Astrocyte (in vitro differentiated cells and primary cell): ENCODE measurements at places on chromosomes 1 and 21. TPM values are rescaled to one million over a fixed set of nuclear protein-coding genes. Genes with fewer than 3 reads are reported as not detected.

DNA sequence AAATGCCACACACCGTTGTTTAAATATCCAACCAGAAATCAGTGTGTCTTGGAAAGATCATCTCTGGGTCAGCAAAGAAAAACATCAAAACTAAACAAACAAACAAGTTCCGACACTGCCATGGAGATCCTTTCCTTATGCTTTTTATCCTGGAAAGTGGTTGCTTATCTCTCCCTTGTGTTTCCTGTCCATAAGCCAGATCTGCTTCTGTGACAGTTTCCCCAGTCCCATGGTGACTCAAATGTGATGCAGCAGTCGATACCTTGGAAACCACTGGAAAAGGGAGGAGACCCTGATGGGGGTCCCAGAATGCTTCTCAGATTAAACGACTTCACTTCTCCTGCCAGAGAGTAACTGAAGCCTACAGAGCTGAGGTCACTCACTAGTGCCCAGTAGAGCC is 94.7 kb downstream of the DMRTA2 start:
- peaks cover 9% of the 10 kb centered on the region for H3K27me3 ChIP-seq
- H3K36me3 ChIP-seq: no peaks in the 10 kb centered on the region
- no peaks in the 10 kb centered on the region for H3K4me1 ChIP-seq
- no peak overlapping the region for H3K4me3 ChIP-seq

DNA sequence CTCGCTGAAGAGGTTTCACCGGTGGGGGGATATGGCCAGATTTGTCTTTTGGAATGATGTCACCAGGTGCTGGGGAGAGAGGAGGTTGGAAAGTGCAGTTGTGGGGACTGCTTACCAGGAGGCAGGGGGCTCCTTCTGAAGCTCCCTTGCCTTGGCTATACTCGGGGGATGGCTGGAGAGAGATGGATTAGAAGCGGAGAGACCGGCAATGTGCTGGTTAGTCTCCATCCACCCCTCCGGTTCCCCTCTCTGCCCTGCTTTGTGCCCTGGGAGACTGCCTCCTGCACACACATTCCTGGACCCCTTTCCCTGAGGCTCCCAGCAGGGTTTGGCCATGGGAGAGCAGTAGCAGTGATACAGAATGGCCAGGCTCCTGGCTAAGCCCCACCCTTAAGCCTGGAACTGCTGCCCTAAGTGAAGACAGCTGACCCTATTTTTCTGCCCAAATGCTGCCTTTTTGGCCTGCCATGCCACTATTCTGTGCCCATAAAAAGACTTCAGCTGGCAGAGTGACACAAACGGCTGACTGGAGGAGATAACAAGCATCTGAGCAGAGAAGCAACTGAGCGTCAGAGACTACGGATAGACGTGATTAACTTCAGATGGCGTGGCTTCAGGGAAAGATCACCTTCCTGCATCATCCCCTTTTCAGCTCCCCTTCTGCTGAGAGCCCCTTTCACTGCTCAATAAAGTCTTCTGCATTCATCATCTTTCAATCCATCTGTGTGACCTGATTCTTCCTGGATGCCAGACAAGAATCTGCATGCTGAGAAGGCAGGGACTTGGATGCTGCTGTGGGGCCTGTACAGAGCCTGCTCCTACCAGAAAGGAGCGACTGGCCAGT is 14.5 kb upstream of the VPS13D start:
- H3K36me3 ChIP-seq: no peaks in the 10 kb centered on the region
- no peak for DNase-seq
- H3K27me3 ChIP-seq: peaks cover 5% of the 10 kb centered on the region
- H3K27ac ChIP-seq: no peak overlapping the region

DNA sequence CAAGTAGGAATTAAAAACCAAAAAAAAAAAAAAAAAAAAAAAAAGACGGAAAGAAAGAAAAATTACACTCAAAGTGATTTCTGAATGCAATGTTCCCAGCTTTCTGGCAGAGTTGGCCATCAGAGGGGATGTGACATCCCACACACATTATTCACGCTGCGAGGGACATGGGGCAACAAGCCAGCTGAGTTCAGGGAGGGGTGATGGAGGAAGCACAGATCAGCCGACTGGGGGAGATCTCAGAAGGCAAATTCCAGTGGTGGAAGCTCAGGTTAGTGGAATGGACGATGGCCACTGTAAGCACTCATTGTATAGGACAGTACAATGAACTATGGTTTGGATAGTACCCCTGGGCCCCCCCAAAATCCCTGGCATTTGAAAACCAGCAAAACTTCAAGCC is 311.9 kb downstream of the PCP4 start:
- H3K4me3 ChIP-seq: no peak overlapping the region
- H3K36me3 ChIP-seq: no peaks in the 10 kb centered on the region
- H3K27ac ChIP-seq: no peak overlapping the region
- H3K27me3 ChIP-seq: no peaks in the 10 kb centered on the region
- peak; percentile 65 for DNase-seq

- H3K27ac ChIP-seq: no peak overlapping the region
- no peaks in the 10 kb centered on the region for H3K27me3 ChIP-seq
- H3K4me3 ChIP-seq: no peak overlapping the region
These were observed 447.1 kb downstream of the PTPRU start for GRCh38 chr1:29683472-29683871.

- peak overlapping the region; percentile 49 for H3K27ac ChIP-seq
- peaks cover 18% of the 10 kb centered on the region for H3K4me1 ChIP-seq
- H3K4me3 ChIP-seq: no peak overlapping the region
- no peaks in the 10 kb centered on the region for H3K27me3 ChIP-seq
These were observed 47.7 kb downstream of the ETS2 start for GRCh38 chr21:38853421-38853919.

- no peaks in the 10 kb centered on the region for H3K27me3 ChIP-seq
- H3K27ac ChIP-seq: no peak overlapping the region
- no peak for DNase-seq
- no peak overlapping the region for H3K4me3 ChIP-seq
- no peaks in the 10 kb centered on the region for H3K36me3 ChIP-seq
- H3K4me1 ChIP-seq: no peaks in the 10 kb centered on the region
These were observed 878.9 kb upstream of the CXADR start for GRCh38 chr21:16633831-16634459.

Gene PARP1
- total RNA-seq: 49.8 and 57.8 TPM in 2 replicates
